Activated CD4-positive, alpha-beta T cell treated with anti-CD3 and anti-CD28 coated beads for 36 hours (primary cell): ENCODE measurements at places on chromosomes 5 and 9.

DNA sequence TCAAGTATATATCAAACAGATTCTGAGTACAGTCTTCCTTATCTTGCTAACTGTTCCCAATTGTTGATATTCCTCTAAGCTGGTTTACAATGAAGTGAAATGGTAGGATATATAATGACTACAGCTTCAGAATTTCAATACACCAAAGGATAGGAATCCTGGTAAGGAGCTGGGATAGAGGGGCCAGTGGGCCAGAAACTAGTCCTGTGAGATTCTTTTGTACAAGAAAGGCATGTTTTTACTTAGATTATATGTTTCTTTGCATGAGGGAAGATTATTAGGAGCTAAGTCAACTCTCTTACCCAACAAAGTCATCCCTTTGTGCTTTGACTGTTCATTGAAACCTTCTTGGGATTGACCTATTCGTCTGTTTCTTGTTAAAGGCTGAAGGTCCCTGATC, 435.7 kb downstream of the PLK2 start:
- DNase-seq: no peak

DNA sequence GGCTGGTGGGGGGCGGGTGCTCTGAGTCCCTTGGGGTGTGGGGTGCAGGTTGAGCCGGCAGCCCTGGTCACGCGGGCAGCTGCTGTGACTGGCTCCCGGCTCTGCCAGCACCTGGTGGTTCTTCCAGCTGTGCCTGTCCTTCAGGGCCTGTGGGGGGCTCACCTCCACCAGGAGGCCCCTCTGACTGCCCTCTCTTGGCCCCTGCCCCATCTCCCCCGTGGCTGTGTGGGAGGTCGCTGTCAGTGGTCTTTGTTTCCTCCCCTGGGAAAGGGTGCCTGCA, 3.3 kb downstream of the RXRA start:
- no peak for DNase-seq

- no peak for DNase-seq
Observed at GRCh38 chr5:36576721-36577120, 29.7 kb upstream of the SLC1A3 start.

DNA sequence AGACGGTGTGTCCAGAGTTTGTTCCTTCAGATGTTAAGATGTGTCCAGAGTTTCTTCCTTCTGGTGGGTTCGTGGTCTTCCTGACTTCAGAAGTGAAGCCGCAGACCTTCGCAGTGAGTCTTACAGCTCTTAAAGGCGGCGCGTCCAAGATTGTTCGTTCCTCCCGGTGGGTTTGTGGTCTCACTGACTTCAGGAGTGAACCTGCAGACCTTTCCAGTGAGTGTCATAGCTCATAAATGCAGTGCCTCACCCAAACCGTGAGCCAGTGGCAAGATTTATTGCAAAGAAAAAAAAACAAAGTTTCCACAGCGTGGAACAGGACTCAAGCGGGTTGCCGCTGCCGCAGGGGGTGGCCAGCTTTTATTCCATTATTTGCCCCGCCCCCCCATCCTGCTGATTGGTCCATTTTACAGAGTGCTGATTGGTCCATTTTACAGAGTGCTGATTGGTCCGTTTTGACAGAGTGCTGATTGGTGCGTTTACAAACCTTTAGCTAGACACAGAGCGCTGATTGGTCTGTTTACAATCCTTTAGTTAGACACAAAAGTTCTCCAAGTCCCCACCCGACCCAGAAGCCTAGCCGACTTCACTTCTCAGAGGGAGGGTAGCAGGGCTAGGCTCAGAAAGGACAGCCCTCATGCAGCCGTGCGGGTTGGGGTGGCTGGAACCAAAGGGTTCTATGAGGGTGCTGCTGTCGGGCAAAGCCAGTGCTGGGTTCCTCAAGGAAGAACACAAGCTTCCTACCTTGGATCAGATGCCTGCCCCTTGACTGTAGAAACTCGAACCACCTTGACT, 9.1 kb upstream of the RNF130 start:
- peak; percentile 71 for DNase-seq

- DNase-seq: no peak
Observed at GRCh38 chr9:93054758-93055704, 3.5 kb upstream of the SUSD3 start.

DNA sequence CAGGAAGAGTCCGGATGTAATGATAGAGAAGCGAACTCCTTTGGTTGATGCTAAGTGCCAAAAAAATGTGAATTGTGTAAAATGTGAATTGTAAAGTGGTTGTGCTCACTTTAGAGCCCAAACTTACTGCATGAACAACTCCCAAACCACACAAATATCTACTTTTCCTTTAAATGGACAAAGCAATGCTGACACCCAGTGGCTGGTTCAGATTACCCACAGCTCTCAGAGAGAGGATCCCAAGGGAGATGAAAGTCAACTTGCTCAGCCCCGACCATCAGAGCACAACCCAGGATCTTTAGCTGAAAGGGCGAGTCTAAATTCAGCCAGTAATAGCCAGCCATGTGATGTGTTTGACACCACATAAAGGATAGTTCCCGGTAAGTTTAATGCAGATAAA, 133.7 kb downstream of the NMUR2 start:
- peak; percentile 8 for DNase-seq

DNA sequence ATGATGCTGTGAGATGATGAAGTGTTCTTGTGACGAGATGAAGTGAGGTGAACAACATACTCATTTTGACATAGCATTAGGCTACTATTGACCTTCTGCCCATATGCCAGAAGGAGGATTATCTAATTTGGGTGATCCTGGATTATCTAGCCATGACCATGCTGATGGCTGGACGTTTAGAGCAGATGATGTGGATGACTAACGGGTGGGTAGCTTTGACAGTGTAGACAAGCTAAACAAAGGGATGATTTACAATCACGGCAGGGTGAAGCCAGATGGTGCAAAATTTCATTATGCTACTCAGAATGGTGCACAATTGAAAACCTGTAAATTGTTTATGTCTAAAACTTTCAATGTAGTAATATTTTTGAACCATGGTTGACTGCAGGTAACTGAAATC, 2403.4 kb upstream of the ACO1 start:
- no peak for DNase-seq

- DNase-seq: no peak
Observed at GRCh38 chr9:77910194-77910621, 121.4 kb downstream of the GNAQ start.

GRCh38 chr9:90441814-90442213, 200.8 kb downstream of the DIRAS2 start:
- no peak for DNase-seq

GRCh38 chr9:17204611-17205152, 69.8 kb downstream of the CNTLN start:
- DNase-seq: no peak

DNA sequence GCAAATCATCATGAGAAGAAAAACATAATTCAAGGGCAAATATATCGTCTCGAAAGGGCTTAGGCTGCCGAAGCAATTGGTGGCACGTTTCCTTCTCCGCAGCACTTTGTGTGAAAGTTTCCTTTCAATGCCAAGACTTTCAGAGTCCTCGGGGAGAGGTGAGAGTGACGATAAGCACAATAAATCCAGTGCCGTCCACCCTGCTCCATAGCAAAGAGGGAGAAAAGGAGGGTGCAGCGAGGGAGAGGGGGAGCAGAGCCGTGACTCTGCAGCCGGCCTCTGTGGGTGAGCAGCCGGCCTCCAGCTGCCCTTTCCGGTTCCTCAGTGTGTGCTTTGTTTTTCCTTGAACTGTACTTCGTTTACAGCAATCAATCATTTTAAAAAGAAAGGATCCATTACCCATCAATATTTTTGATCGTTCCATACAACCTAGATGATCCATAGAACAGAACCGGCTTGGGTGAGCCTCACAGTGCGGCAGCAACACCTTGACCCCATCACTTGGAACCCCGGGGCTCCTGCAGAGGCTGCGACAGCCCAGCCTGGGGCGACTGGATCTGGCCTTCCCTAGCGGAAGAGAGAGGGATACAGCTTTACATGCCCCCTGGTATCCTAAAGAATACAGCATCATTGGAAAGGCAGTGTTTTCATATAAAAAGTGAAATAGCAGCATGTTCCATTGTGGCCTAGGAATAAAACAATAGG, 247.0 kb upstream of the IRX4 start:
- DNase-seq: no peak
